Naive thymus-derived CD4-positive, alpha-beta T cell (primary cell): ENCODE measurements at places on chromosomes 5 and 9. TPM values are rescaled to one million over a fixed set of nuclear protein-coding genes. Genes with fewer than 3 reads are reported as not detected.
A peak's percentile ranks its signal among the peaks of the same experiment; 100 is the strongest.

- no peaks in the 10 kb centered on the region for H3K4me1 ChIP-seq
- no peak for DNase-seq
- H3K36me3 ChIP-seq, result no peaks in the 10 kb centered on the region
- H3K4me3 ChIP-seq, result no peak overlapping the region
- H3K27me3 ChIP-seq, result no peaks in the 10 kb centered on the region
Observed at GRCh38 chr9:23814243-23814642, 11.8 kb downstream of the ELAVL2 start.

- no peak overlapping the region for H3K27ac ChIP-seq
- no peaks in the 10 kb centered on the region for H3K27me3 ChIP-seq
- no peaks in the 10 kb centered on the region for H3K4me1 ChIP-seq
- H3K4me3 ChIP-seq, result no peak overlapping the region
- H3K36me3 ChIP-seq, result no peaks in the 10 kb centered on the region
Observed at GRCh38 chr5:65828022-65828896, 98.1 kb upstream of the ERBIN start.

- H3K4me1 ChIP-seq, result no peaks in the 10 kb centered on the region
- H3K27ac ChIP-seq, result no peak overlapping the region
- no peak for DNase-seq
Observed at GRCh38 chr9:124506433-124506832, 766 bp downstream of the NR5A1 start.

- no peak for DNase-seq
- peak overlapping the region; percentile 35 for H3K27ac ChIP-seq
- H3K36me3 ChIP-seq, result peaks cover 93% of the 10 kb centered on the region
- no peaks in the 10 kb centered on the region for H3K4me1 ChIP-seq
Observed at GRCh38 chr9:129006328-129007034, 21.6 kb downstream of the SH3GLB2 start.

- no peaks in the 10 kb centered on the region for H3K27me3 ChIP-seq
- no peak overlapping the region for H3K27ac ChIP-seq
- DNase-seq, result no peak
Observed at GRCh38 chr9:129331772-129332500, 153.9 kb upstream of the IER5L start.

PRUNE2 gene
- 0.84 and 1.6 TPM in 2 replicates for total RNA-seq

PCDHGA5 gene
- total RNA-seq, result 0.34 and 0.41 TPM in 2 replicates

- no peaks in the 10 kb centered on the region for H3K4me1 ChIP-seq
- no peak overlapping the region for H3K4me3 ChIP-seq
- peak; percentile 66 for DNase-seq
- H3K27ac ChIP-seq, result no peak overlapping the region
- H3K27me3 ChIP-seq, result no peaks in the 10 kb centered on the region
Observed at GRCh38 chr5:178145965-178146820, 7.5 kb downstream of the NHP2 start.

- H3K4me1 ChIP-seq, result no peaks in the 10 kb centered on the region
- no peaks in the 10 kb centered on the region for H3K36me3 ChIP-seq
- DNase-seq, result no peak
- H3K27me3 ChIP-seq, result no peaks in the 10 kb centered on the region
- no peak overlapping the region for H3K27ac ChIP-seq
Observed at GRCh38 chr9:106102821-106103220, 408.5 kb downstream of the TMEM38B start.

GRCh38 chr5:120545007-120545406 lies 80.9 kb downstream of the PRR16 start:
- H3K27ac ChIP-seq, result no peak overlapping the region
- no peaks in the 10 kb centered on the region for H3K27me3 ChIP-seq
- no peaks in the 10 kb centered on the region for H3K4me1 ChIP-seq
- H3K4me3 ChIP-seq, result no peak overlapping the region
- DNase-seq, result no peak
- H3K36me3 ChIP-seq, result no peaks in the 10 kb centered on the region

PRXL2C gene
- total RNA-seq, result 20.9 TPM

CDC20B gene
- not detected for total RNA-seq

- H3K4me1 ChIP-seq, result no peaks in the 10 kb centered on the region
- no peaks in the 10 kb centered on the region for H3K36me3 ChIP-seq
- no peak overlapping the region for H3K27ac ChIP-seq
Observed at GRCh38 chr5:27034565-27034964, 3.8 kb downstream of the CDH9 start.

FIBCD1 gene
- total RNA-seq, result not detected in 2 replicates

DNA sequence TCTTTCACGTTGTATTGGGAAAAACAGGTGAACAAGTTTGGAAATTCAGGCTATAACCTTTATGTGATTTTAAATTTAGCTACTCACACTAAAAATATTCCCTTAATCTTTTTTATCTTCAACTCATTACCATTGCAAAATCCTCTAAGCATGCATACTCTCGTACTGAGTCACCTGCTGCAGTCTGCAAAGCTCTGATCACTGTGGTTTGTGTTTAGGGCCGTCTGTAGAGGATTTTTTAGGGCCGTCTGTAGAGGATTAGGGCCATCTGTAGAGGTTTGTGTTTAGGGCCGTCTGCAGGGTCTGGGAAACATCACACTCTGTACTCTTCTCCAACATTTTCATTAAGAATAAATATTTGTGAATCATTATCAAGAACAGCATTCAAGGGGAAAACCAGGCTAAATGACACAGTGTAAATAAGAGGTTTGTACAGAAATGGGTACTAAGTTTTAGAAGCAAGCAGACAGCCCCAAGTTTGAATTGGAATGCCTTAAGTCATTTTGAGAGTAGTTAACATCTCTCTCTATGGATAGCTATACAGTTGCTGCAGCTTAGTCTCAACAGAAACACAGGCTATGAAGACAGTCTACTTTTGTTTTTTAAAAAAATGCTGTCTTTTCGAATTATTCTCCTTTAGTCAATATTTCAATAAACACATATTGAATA lies 155.0 kb upstream of the TSLP start:
- no peak overlapping the region for H3K4me3 ChIP-seq
- H3K36me3 ChIP-seq, result no peaks in the 10 kb centered on the region
- no peaks in the 10 kb centered on the region for H3K4me1 ChIP-seq
- no peak for DNase-seq
- H3K27me3 ChIP-seq, result no peaks in the 10 kb centered on the region

- H3K27me3 ChIP-seq, result no peaks in the 10 kb centered on the region
- H3K4me3 ChIP-seq, result no peak overlapping the region
- H3K36me3 ChIP-seq, result no peaks in the 10 kb centered on the region
- peaks cover 4% of the 10 kb centered on the region for H3K4me1 ChIP-seq
Observed at GRCh38 chr9:93588641-93589609, 12.5 kb downstream of the PHF2 start.

- no peaks in the 10 kb centered on the region for H3K27me3 ChIP-seq
- no peak overlapping the region for H3K27ac ChIP-seq
Observed at GRCh38 chr5:51881901-51882300, 498.7 kb downstream of the ISL1 start.

DNA sequence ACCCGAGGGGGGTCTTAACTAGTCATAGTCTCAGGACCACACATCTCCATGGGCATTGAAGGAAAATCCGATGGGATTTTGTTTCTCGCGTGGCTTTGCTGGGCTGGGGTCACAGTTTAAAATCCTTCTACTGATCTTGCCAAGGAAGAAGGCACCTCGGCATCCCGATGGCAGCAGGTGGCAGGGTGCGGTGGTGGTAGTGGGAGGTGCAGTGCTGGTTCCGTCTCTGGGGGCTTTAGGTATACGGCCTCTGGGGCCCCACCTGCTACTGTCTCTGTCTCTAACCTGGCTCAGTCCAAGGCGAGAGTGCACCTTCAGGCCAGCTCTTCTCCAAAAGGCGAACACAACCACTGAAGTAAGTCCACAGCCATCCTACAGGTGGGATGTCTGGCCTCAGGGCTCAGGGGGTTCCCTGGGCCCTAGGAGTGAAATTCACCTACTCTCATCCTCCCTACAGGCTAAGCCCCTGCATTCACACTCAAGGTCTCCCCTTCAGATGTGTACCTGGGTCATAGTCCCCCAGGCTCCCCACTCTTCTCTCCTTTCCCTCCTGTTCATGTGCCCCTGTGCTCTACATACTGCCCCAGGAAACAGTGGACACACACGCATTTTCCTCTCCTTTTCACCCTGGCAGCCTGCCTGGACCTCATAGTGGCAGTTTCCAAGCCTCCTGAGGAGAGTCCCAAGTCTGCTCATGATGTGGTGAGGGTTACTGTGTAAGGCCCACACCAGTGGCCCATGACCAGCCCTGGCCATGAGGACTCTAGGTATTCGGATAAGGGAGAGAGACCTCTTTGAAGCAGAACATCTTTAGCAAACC lies 736 bp upstream of the FCN2 start:
- H3K36me3 ChIP-seq, result no peaks in the 10 kb centered on the region
- no peak for DNase-seq
- no peaks in the 10 kb centered on the region for H3K4me1 ChIP-seq
- H3K27ac ChIP-seq, result no peak overlapping the region
- no peaks in the 10 kb centered on the region for H3K27me3 ChIP-seq
- H3K4me3 ChIP-seq, result no peak overlapping the region

PCDHGA2 gene
- total RNA-seq, result not detected

DNA sequence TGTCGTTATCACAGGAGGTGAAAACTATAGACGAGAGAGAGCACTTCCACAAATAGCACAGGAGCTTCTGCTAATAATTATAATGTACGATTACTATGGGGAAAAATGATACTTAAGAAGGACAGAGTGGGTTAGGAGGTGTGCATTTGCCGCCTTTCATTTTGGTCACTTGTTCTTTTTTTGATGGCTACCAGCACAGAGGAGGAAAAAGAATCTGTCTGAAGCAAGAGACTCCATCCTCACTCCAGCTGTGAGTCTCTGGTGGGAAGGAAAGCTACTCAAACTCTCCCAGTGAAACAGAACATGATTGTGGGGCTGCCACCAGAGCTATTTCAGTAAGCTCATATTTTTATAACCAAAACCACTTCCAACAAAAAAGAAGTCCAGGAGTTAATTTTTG lies 270.4 kb upstream of the TMEM161B start:
- no peak overlapping the region for H3K4me3 ChIP-seq
- no peaks in the 10 kb centered on the region for H3K36me3 ChIP-seq
- no peak for DNase-seq
- no peak overlapping the region for H3K27ac ChIP-seq

GRCh38 chr5:1522601-1523479 lies 920 bp downstream of the LPCAT1 start:
- peaks cover 13% of the 10 kb centered on the region for H3K4me1 ChIP-seq
- DNase-seq, result no peak
- H3K36me3 ChIP-seq, result peaks cover 21% of the 10 kb centered on the region
- no peaks in the 10 kb centered on the region for H3K27me3 ChIP-seq
- peak overlapping the region; percentile 48 for H3K27ac ChIP-seq
- peak overlapping the region; percentile 61 for H3K4me3 ChIP-seq

GRCh38 chr5:17169507-17169906 lies 47.9 kb upstream of the BASP1 start:
- no peaks in the 10 kb centered on the region for H3K27me3 ChIP-seq
- no peaks in the 10 kb centered on the region for H3K36me3 ChIP-seq
- DNase-seq, result no peak
- H3K4me1 ChIP-seq, result no peaks in the 10 kb centered on the region
- H3K4me3 ChIP-seq, result no peak overlapping the region
- H3K27ac ChIP-seq, result no peak overlapping the region

TPPP gene
- total RNA-seq, result 3.4 TPM

- H3K36me3 ChIP-seq, result no peaks in the 10 kb centered on the region
- H3K27ac ChIP-seq, result no peak overlapping the region
- no peak for DNase-seq
- H3K27me3 ChIP-seq, result no peaks in the 10 kb centered on the region
Observed at GRCh38 chr9:112631313-112632070, 86.4 kb downstream of the INIP start.

MARCOL gene
- not detected for total RNA-seq

DNA sequence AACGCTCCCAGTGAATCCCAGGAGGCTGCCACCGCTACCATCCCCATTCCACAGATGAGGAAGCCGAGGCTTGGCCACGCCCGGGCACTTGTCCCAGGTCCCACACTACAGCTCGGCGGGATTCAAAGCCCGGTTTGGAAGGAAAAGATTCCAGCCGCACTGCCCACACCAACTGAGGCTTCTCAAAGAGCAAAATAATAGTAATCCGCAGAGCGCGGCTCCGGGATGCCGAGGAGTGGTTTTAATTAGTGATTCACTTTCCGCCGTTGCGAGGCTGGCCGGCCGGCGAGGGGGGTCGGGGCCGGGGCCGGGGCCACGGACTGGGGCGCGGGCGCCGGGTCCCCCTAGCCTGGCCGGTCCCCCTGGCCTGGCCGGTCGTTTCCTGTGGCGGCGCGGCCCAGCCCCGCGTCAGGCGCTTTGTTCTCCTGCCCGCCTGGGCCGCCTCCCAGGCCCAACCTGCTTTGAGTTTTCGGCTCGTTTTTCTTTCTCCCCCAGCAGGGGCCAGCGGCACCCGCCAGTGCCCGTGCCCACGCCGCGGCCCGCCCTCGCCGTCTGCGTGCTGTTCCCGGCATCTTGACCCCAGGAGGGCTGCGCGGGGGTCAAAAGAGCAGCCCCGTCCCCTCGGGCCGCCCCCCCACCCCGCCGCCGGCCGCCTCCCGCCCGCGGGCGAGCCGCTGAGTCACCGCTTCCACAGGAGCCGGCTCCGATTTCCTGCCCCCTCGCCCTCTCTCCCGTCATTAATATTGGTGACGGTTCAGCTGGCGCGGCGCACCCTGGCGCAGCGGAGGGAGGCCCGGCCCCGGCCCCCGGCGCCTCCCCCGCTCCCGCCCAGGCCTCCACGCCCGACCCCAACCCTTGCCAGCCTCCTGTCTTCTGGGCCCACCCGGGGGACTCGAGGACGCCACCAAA lies 31.2 kb downstream of the FGF18 start:
- H3K4me1 ChIP-seq, result no peaks in the 10 kb centered on the region
- no peak overlapping the region for H3K4me3 ChIP-seq
- H3K36me3 ChIP-seq, result no peaks in the 10 kb centered on the region
- no peak overlapping the region for H3K27ac ChIP-seq
- DNase-seq, result no peak

GRCh38 chr5:141084487-141084989 lies 9.9 kb upstream of the PCDHB2 start:
- H3K4me1 ChIP-seq, result no peaks in the 10 kb centered on the region
- no peaks in the 10 kb centered on the region for H3K27me3 ChIP-seq
- no peaks in the 10 kb centered on the region for H3K36me3 ChIP-seq
- DNase-seq, result no peak
- no peak overlapping the region for H3K27ac ChIP-seq

NR4A3 gene
- 5.1 and 5.6 TPM in 2 replicates for total RNA-seq

DNA sequence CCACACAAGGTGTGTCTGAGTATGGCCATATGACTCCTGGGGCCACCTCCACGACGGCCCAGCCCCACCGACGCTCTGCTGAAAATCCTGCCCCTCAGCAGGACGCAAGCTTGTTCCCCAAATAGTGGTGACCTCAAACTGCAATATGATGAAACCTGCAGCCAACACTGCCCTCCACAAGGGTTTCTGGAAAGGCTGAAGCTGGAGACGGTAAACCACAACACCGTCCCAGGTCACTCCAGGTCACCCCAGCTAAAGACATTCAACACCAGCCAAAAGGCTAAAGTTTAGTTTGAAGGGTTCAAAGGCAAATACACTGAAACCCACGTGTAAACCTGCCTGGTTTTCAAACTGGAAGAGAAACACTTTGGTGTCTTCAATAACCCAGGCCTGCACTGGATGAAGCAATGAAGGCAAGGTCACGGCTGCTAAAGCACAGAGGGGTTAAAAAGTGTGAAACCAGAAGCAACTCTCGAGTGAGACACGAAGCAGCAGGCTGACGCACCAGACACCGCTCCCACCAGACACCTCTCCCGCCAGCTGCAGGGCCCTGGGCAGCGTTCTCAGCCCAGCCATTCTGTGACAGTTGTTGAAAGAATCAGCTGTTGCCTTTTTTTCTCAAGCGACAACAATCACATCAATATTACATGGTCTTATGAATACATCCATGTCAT lies 1.8 kb upstream of the LHX3 start:
- H3K27me3 ChIP-seq, result no peaks in the 10 kb centered on the region
- H3K36me3 ChIP-seq, result no peaks in the 10 kb centered on the region
- no peaks in the 10 kb centered on the region for H3K4me1 ChIP-seq
- H3K4me3 ChIP-seq, result no peak overlapping the region
- H3K27ac ChIP-seq, result no peak overlapping the region

GRCh38 chr5:775961-776861 lies 8.3 kb downstream of the ZDHHC11B start:
- no peak overlapping the region for H3K27ac ChIP-seq
- no peaks in the 10 kb centered on the region for H3K4me1 ChIP-seq
- no peaks in the 10 kb centered on the region for H3K27me3 ChIP-seq
- H3K36me3 ChIP-seq, result no peaks in the 10 kb centered on the region

C9orf40 gene
- 2.7 TPM for total RNA-seq
